ENCODE measurements at places on chromosomes 1 and 21.

GRCh38 chr1:27418326-27419185 lies 26.1 kb downstream of the GPR3 start:
- H3K4me3 ChIP-seq: no peak overlapping the region
- peaks cover 58% of the 10 kb centered on the region for H3K36me3 ChIP-seq
- no peak for DNase-seq
- H3K27ac ChIP-seq: no peak overlapping the region
- H3K27me3 ChIP-seq: no peaks in the 10 kb centered on the region

DNA sequence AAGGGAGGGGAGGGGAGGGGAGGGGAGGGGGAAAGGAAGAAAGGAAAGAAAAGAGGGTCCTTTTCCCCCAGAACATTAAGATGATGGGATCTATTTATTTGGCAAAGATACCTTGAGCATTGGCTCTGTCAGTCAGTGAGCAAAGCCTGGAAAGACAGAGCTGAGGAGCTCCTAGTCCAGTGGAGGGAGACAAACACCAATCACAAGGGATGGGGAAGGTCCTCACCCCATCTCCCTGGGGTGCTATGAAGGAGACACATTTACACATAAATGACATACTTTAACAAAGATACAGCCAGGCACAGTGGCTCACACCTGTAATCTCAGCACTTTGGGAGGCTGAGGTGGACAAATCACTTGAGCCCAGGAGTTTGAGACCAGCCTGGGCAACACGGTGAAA lies 154.9 kb upstream of the TIAM1 start:
- no peak overlapping the region for H3K4me3 ChIP-seq
- H3K27me3 ChIP-seq: no peaks in the 10 kb centered on the region
- H3K4me1 ChIP-seq: no peaks in the 10 kb centered on the region
- H3K27ac ChIP-seq: no peak overlapping the region

GRCh38 chr1:27504588-27505419 lies 14.8 kb upstream of the WASF2 start:
- H3K4me1 ChIP-seq: no peaks in the 10 kb centered on the region
- no peak overlapping the region for H3K27ac ChIP-seq
- no peak overlapping the region for H3K4me3 ChIP-seq
- H3K27me3 ChIP-seq: no peaks in the 10 kb centered on the region

- no peak for DNase-seq
- peaks cover 4% of the 10 kb centered on the region for H3K36me3 ChIP-seq
- H3K27ac ChIP-seq: no peak overlapping the region
- no peak overlapping the region for H3K4me3 ChIP-seq
- H3K27me3 ChIP-seq: no peaks in the 10 kb centered on the region
Measured at GRCh38 chr1:93565496-93566206, 116.0 kb downstream of the BCAR3 start.

DNA sequence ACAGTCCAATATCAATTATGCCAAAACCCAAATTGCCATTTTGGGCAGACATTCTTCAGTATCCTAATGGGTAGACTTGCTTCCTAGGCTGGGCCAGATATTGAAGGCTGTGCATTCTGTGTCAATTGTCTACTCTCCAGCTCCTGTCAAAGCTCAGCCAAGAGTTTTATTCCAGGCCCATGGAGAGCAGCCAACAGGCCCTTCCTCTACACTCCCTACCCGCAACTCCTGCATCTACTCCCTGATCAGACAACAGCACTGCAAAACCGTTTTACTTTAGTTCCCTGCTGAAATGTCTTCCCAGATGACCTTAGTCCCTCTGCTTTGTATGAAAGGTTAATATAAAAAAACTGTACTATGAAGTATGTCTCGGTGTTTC lies 6.6 kb upstream of the ADORA3 start:
- no peak overlapping the region for H3K4me3 ChIP-seq
- H3K27ac ChIP-seq: no peak overlapping the region
- no peaks in the 10 kb centered on the region for H3K27me3 ChIP-seq
- no peak for DNase-seq
- peaks cover 24% of the 10 kb centered on the region for H3K4me1 ChIP-seq

- no peak for DNase-seq
- peaks cover 91% of the 10 kb centered on the region for H3K36me3 ChIP-seq
- no peak overlapping the region for H3K4me3 ChIP-seq
- no peaks in the 10 kb centered on the region for H3K27me3 ChIP-seq
- H3K4me1 ChIP-seq: no peaks in the 10 kb centered on the region
Measured at GRCh38 chr1:13778431-13778830, 78.4 kb downstream of the PRDM2 start.

- no peaks in the 10 kb centered on the region for H3K36me3 ChIP-seq
- no peak overlapping the region for H3K4me3 ChIP-seq
Measured at GRCh38 chr1:159509440-159510228, 26.2 kb downstream of the OR10J5 start.

DNA sequence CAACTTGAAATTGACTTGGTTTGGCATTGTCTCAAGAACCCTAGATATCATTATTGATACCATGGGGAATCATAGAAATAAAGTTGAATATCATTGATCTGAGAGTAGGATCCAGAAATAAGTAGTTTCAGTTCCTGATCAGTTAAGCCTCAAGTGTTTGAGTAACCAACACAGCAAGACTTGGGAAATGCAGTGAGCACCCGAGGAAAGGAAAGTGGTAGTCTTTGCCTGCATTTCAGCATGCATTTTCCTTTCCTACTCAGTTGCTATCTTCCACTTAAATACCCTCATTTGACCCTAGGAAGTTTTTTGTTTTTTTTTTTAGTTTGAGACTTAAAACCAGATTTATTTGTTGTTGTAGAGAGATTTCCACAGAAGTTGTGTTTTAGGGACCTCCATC lies 18.9 kb downstream of the CLEC20A start:
- no peaks in the 10 kb centered on the region for H3K4me1 ChIP-seq
- DNase-seq: no peak
- H3K27me3 ChIP-seq: peaks cover 16% of the 10 kb centered on the region
- no peak overlapping the region for H3K27ac ChIP-seq
- H3K4me3 ChIP-seq: no peak overlapping the region

DNA sequence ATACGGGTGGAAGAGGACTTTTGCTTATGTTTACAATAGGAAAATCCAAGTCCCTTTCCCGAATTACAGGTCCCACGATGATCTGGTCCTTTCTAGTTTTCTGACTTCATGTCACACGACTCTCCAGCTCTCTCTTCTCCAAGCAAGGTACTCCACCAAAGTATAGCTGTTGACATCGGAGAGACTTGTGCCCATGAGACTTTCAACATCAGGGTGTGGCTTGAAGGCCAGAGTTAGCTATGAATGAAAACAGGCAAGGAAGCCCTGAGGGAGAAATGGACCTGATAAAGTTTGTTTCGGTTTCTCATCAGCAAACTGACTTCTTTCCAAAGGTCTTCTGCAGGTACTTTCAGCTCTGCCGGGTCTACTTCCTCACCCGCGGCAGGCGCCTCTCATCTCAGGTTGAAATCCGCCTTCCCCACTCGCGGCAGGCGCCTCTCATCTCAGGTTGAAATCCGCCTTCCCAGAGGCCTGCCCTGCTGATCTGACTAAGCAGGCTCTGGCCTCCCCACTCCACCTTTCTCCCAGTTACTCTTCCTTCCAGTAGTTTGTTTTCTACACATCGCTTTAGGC lies 2.1 kb upstream of the PER3 start:
- H3K4me3 ChIP-seq: no peak overlapping the region
- H3K27ac ChIP-seq: no peak overlapping the region
- no peaks in the 10 kb centered on the region for H3K27me3 ChIP-seq
- no peaks in the 10 kb centered on the region for H3K4me1 ChIP-seq
- DNase-seq: no peak
- H3K36me3 ChIP-seq: peaks cover 41% of the 10 kb centered on the region

DNA sequence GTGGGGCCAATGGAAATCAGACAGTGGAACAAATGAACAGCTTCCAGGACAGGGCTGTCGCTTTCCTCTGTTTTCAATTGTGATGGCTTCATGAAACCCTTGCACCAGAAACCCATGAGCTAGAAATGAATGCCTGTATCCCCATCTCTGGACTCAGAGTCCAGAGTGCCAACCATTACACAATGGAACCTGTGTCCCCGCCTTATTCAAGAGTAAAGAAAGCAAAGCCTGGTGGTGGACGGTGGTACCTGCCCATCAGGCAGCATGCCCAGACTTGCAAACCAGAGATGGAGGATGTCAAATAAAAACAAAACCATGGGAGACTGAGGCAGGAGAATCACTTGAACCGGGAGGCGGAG lies 4.4 kb upstream of the CAPN2 start:
- H3K4me1 ChIP-seq: no peaks in the 10 kb centered on the region
- peaks cover 12% of the 10 kb centered on the region for H3K27me3 ChIP-seq
- H3K4me3 ChIP-seq: no peak overlapping the region

Measured in DND-41 (cell line).